ENCODE measurements at places on chromosomes 5 and 9.

DNA sequence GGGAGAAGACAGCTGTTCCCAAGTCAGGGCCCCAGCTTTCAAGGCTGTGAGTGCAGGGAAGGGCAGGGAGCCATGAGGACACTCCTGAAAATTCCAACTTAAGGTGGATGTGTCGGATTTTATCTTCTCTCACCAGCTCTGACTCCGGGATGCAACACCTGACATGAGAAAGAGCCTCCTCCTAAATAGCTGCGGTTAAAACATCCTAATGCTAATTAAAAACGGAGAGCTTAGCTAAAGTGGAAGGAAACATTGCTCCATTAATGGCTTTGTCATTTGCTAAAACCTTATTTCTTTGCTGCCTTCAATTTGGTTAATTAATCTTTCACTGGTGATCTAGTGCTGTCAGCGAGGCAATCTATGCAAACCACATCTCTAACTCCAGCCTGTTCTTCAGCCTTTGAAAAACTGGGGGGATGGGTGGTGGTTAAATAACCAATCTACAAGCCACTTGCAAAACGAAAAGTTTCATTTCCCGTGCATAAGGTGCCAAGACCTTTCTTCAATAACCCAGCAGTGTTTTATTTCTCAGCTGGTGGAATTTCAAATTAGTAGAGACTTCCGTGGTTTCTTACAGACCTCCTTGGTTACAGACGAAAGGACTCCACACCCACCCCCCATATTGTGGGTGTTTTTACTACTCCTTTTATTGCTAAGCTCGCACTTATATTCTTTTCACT lies 379.6 kb downstream of the MLLT3 start:
- no peak for DNase-seq

DNA sequence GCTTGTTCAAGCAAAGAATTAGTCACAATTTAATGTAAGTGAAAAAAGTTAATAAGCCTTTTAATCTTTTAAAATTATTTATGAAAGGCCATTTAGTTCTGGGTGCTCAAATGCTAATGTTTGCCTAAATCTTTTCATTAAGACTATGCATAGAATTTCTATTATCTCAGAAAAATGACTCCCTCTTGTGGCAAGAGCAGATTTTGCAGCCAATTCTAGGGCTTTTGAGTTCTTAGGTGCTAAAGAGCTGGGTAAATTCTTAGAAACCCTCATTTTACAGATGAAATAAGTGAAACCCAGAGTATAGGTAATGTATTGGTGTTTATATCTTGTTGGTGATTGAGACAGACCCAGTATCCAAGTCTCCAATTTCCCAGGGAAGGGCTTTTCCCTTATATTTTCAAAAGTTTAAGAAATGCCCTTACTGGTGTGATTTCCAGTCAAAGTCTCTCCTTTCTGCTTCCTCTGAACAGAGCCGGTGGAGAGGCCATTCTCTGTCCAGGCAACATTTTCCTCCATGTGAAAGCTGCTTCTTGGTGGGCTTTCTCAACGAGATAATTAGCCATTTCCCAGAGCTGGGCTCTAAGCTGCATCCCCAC lies 24.1 kb upstream of the PCSK5 start:
- no peak for DNase-seq

DNA sequence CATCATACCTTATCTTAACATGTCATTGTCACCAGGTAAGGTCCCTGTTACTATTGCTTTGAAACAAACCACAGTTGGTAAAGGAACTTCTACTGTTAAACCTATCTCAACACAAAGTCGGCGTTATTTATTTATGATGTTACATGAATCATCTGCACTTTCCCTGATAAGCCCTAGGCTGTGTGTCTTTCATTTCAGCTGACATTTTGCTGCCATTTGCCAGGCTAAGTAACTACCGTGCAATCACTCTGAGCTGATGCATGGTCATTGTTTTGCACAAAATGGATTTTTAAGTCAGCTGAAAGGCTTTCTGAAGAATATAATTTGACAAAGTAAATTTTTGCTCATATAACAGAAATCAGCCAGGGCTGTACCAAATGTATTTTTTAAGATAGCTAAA lies 546.5 kb downstream of the ZNF608 start:
- no peak for DNase-seq

DNA sequence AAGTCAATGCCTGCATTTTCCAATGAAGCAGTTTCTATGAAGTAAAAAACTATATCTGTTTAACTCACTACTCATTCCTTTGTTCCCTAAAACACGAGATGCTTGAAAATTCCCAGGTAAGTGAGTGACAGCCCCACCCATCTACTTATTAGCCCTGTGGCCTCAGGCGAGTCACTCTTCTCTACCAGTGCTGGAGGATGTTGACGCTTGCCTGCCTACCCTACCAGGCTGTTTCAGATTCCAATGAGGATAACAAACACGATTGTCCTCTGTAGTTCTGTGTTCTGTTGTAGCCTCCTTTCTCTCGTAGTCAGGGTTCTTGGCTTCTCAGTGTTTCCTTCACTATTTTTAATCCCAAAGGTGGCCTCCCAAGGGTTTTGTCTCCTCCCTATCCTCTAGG lies 388.8 kb downstream of the KDM4C start:
- DNase-seq: no peak

- DNase-seq: no peak
These were observed 95.9 kb downstream of the NLN start for GRCh38 chr5:65817931-65818330.

DNA sequence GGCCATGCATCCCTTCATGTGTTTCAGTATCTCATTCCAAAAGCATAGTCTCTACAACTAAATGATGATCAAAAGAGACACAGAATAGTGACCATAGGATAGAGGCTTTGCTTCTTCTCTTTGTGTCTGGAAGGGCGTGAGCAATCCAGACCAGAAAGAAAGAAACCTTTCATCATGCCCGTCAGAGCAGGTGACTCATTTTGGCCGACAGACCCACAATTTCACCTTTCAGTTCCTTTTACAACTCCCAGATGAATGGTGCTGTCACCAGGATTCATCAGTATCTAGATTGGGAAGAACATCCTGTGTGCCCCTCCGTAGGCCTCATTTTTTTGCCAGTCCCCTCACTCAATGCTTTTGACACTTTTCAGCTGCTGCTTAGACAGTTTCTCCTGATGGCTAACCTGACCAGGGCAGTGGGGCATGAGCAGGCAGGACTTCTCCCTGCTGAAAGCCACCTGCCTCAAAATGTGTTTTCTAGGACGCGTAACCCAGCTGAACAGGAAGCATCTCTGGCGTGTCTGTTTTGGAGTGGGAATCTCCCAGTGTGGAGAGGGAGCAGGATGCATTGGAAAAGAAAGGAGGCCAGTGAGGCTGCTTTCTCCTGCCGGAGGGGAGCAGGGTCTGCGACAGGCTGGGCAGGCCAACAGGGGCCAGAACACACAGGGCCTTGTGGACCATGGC lies 21.2 kb downstream of the ABLIM3 start:
- DNase-seq: no peak

DNA sequence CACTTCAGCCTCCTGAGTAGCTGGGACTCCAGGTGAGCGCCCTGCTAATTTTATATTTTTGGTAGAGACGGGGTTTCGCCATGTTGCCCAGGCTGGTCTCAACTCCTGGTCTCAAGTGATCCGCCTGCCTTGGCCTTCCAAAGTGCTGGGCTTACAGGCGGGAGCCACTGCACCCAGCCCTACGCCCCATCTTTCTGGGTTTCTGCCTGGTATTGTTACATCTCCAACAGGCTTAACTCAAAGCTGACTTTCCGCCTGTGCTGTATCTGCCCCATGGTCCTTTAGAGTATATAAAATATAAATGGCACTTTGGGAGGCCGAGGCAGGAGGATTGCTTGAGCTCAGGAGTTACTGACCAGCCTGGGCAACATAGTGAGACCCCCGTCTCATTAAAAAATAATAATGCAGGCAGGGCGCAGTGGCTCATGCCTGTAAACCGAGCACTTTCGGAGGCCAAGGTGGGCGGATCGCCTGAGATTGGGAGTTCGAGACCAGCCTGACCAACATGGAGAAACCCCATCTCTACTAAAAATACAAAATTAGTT lies 36.5 kb upstream of the GLDC start:
- no peak for DNase-seq

- no peak for DNase-seq
These were observed 91.3 kb downstream of the UNC13B start for GRCh38 chr9:35253075-35253474.

DNA sequence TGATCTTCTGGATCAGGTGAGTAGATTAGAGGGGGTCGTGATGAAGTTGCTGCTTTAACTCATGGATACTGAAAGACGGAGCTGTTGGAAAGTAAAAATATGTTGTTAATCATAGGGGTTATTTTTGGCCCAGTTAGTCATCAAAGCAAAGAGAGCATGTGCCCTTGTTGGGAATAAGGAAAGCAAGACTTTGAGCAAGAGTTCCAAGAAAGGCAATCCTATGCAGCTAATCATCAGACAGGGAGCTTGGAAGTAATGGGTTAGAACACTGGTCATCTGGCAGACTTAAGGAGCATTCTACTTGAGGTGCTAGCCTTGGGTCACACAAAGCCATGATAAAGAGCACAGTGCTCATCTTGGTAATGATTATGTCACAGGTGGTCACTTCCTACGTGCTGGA lies 18.3 kb downstream of the ASPN start:
- no peak for DNase-seq

DNA sequence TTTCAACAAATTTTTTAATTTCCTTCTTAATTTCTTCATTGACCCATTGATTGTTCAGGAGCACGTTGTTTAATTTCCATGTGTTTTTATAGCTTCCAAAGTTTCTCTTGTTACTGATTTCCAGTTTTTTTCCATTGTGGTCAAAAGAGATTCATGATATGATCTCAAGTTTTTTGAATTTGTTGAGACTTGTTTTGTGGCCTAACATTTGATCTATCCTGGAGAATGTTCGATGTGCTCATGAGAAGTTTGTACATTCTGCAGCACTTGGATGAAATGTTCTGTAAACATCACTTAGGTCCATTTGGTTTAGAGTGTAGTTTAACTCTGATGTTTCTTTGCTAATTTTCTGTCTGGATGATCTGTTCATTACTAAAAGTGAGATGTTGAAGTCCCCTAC lies 14.7 kb upstream of the PPIC start:
- DNase-seq: no peak

GRCh38 chr9:16293610-16294009 lies 576.9 kb downstream of the BNC2 start:
- no peak for DNase-seq
